Uterus (tissue), 4 donors: ENCODE measurements at places on chromosomes 3 and 15. TPM values are rescaled to one million over a fixed set of nuclear protein-coding genes. Genes with fewer than 3 reads are reported as not detected.

- DNase-seq: peak; percentile 49
- H3K4me3 ChIP-seq: peak overlapping the region; percentile 75
- peaks cover 5% of the 10 kb centered on the region for H3K27me3 ChIP-seq
- H3K36me3 ChIP-seq: no peaks in the 10 kb centered on the region
Observed at GRCh38 chr15:98648654-98649471, 524 bp downstream of the IGF1R start.

Gene FBXL22
- total RNA-seq: 5.0 TPM

DNA sequence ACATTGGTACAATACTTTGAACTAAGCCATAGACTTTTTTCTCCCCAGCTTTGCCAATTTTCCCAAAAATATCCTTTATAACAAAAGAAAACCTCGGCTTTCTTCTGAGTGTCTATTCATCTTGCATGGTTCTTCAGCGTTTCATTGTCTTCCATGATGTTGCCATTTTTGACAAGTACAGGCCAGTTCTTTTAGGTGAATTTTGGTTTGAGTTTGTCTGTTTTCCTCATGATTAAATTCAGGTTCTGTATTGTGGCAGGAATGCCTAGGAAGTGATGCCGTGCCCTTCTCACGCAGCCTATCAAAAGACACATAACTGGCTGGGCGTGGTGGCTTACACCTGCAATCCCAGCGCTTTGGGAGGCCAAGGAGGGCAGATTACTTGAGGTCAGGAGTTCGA, 7.6 kb upstream of the CSPG4 start:
- no peaks in the 10 kb centered on the region for H3K36me3 ChIP-seq
- H3K27ac ChIP-seq: no peak overlapping the region
- no peak for DNase-seq
- H3K4me1 ChIP-seq: no peaks in the 10 kb centered on the region

DNA sequence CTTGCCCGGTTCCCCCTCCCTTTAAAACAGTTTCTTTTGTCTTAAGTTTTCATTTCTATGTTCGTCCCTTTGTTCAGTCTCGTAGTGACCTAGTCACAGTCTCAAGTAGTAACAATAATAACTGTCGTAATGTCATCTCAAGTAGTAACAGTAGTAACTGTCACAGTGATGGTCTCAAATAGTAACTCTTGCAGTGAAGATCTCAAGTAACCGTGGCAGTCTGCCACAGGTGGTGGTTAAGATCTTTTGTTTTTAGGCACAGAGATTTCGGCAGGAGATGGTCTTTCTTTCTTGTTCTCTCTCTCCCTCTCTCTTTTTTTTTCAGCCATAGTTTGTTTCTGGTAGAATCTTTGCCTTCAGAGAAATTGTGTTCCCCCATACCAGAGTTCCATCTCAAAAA, 656.0 kb upstream of the SGO1 start:
- no peak for DNase-seq
- no peak overlapping the region for H3K27ac ChIP-seq
- H3K27me3 ChIP-seq: no peaks in the 10 kb centered on the region
- H3K4me3 ChIP-seq: no peak overlapping the region

GRCh38 chr3:44114142-44114541, 127.5 kb upstream of the TOPAZ1 start:
- H3K4me1 ChIP-seq: no peaks in the 10 kb centered on the region
- no peak overlapping the region for H3K4me3 ChIP-seq
- H3K27ac ChIP-seq: no peak overlapping the region
- H3K36me3 ChIP-seq: no peaks in the 10 kb centered on the region
- no peak for DNase-seq
- no peaks in the 10 kb centered on the region for H3K27me3 ChIP-seq

Gene PSMA4
- 208 TPM for total RNA-seq

Gene LIPC
- not detected for total RNA-seq
